ENCODE measurements at places on chromosomes 7 and 10. TPM values are rescaled to one million over a fixed set of nuclear protein-coding genes. Genes with fewer than 3 reads are reported as not detected.

DNA sequence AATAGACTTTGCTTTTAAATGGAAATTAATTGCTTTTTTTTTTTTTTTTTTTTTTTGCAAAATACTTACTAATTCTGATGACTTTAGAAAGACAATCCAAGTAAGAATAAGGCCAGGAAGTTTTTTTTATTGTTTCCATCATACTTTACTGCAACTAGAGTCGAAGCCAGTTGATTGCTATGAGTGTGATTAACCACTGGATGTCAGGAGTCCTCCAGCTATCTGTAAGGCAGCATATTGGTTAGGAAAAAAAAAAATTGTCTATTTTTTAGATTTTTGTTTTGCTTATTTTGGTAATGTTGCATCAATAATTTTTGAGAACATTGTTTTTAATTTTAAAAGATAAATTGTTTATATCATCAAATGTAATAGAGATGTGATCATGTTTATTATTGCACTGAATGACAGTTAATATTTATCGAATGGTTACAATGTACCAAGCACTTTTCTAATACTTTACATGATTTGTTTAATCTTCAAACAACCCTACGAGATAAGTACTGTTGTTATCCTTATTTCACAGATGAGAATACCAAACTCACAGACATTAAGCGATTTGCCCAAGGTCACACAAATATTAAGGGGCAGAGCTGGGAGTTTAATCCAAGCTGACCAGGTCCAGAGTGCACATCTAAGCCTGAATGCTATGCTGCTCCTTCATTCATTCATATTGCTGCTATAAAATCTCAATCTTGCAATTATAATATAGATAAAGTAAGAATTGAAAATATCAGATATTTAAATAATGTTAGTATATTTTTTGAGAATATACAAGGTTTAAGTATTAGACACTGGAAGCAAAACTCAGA, 19.9 kb upstream of the LMOD2 start:
- no peaks in the 10 kb centered on the region for H3K36me3 ChIP-seq
- no peaks in the 10 kb centered on the region for H3K4me1 ChIP-seq
- no peak overlapping the region for H3K4me3 ChIP-seq
- H3K27ac ChIP-seq = no peak overlapping the region

Gene TMEM184A
- total RNA-seq = 4.4 TPM

- H3K36me3 ChIP-seq = no peaks in the 10 kb centered on the region
- H3K4me3 ChIP-seq = no peak overlapping the region
- DNase-seq = no peak
- no peak overlapping the region for H3K27ac ChIP-seq
These were observed 185.8 kb downstream of the USP6NL start for GRCh38 chr10:11425676-11426075.

Gene RPEL1
- not detected for total RNA-seq

DNA sequence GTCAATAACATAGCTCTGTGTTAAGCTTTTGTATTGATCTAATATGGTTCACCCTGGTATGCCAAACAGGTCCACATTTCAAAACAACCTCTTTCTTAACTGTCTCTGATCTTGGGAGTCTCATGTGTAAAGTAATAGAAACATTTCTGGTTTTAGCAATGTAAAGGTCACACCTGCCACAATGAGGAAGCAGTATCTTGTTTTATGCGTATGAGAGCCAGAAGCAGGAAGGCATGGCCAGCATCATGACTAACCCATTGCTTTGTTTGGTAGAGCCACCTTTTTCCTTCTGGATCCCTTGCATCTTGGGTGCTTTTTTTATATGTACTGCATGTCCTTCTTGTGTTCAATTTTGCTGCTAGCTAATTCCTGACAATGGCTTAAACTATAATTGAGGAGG, 411.3 kb upstream of the SEMA3C start:
- no peak for DNase-seq
- H3K27me3 ChIP-seq = no peaks in the 10 kb centered on the region
- no peaks in the 10 kb centered on the region for H3K36me3 ChIP-seq
- H3K4me3 ChIP-seq = no peak overlapping the region
- H3K27ac ChIP-seq = no peak overlapping the region

Gene CNNM1
- total RNA-seq = 0.69 TPM

Gene LEP
- not detected for total RNA-seq

Gene SLC26A3
- not detected for total RNA-seq

Gene MYL10
- not detected for total RNA-seq

DNA sequence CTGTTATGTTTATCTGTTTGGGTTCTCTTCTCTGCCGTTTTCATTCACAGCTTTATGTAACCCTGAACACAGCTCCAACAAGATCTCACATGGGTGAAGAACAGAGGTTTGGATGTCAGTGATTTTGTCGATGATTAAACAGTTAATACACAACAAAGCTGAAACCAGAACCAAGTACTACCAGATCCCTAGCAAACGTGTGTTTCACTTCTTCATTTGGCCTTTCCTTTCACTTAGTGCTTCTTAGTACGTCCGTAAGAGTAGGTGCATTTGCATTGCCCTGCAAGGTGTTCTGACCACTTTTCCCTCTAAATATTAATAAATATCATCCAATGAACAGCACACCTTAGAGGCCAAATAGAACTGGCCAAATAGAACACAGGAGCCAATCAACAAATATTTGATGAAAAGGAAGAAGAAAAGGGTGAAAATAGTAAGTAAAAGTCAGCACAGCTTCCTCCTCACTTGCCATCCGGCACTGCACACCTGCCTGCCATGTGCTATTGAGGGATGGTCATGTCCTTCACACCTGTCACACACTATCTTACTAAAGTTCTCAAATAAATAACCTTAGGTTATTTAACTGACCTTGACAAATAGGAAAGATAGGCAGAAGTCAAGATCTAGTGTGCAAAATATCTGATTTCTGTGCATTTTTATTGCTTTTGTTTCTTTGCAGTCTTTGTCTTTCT, 252.6 kb upstream of the ANKRD30A start:
- no peak overlapping the region for H3K4me3 ChIP-seq
- no peaks in the 10 kb centered on the region for H3K36me3 ChIP-seq
- no peak overlapping the region for H3K27ac ChIP-seq

GRCh38 chr10:107442035-107442505, 277.6 kb upstream of the SORCS1 start:
- DNase-seq = no peak
- no peaks in the 10 kb centered on the region for H3K36me3 ChIP-seq
- no peak overlapping the region for H3K27ac ChIP-seq

Gene GPR22
- not detected for total RNA-seq

Gene ZC3HAV1L
- total RNA-seq = 6.4 TPM

GRCh38 chr10:99913831-99914235, 95.9 kb downstream of the DNMBP start:
- H3K4me1 ChIP-seq = peaks cover 19% of the 10 kb centered on the region
- H3K36me3 ChIP-seq = peaks cover 1% of the 10 kb centered on the region
- no peak overlapping the region for H3K4me3 ChIP-seq
- H3K27ac ChIP-seq = no peak overlapping the region
- H3K27me3 ChIP-seq = no peaks in the 10 kb centered on the region
- no peak for DNase-seq

- no peaks in the 10 kb centered on the region for H3K4me1 ChIP-seq
- no peaks in the 10 kb centered on the region for H3K27me3 ChIP-seq
- H3K4me3 ChIP-seq = no peak overlapping the region
- DNase-seq = no peak
- H3K27ac ChIP-seq = no peak overlapping the region
- no peaks in the 10 kb centered on the region for H3K36me3 ChIP-seq
These were observed 353.4 kb downstream of the TNS3 start for GRCh38 chr7:47228386-47229014.

Gene SPDYE6
- total RNA-seq = not detected

Gene C10orf90
- not detected for total RNA-seq

DNA sequence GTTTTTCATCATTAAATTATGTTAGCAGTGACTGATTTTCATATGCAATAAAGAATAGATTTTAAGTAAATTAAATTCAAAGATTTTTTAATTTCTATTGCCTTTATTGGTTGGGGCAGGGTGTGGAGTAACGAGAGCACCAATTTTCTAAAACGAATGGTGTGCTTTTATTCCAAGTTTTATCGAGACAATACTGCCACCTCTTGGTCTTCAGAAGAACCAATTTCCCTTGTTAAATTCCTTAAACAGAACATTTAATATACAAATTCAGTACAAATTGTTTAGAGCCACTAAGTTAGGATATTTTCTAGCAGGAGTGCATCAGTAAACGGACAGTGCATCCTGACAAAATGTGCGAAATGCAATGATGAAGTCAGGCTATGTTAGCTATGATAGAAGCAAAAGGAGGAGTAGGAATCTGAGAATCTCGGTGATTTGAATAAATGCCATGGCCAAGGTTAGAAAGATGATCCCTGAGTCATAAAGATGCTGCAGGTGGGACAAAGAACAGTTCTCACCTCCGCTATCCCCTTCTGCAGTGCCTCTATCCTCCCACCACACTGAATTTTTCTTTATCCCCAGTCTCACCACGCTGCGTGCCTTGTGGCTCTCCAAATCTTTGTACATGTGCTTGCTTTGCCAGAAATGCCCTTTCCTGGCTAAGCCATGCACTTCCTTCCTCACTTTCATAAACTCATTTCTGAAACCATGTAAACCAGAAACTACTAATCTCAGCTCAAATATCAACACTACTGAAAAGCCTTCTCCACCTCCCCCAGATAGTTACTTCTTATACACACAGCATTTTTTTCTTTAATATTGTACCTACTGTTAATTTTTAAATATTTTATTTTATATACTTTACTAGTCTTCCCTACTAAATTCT, 31.9 kb upstream of the AGBL3 start:
- H3K36me3 ChIP-seq = peaks cover 65% of the 10 kb centered on the region
- no peaks in the 10 kb centered on the region for H3K4me1 ChIP-seq
- no peaks in the 10 kb centered on the region for H3K27me3 ChIP-seq

DNA sequence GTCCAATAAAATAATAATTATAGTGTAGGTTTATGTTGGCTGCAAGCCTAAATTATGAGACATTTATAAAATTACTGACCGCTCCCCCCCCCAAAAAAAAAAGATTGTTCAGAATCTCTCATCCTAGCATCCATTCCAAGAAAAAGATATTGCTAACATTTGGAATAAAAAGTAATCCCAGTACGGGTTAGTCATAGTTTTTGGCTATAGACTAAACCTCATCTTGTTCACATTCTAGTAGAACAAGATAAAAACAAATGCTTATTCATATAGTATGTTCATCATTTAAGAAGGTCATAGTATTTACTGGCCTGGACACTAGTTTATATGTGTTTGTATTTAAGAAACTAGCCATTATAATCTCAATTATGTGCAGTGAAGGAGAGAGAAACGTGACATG, 44.0 kb downstream of the ADK start:
- H3K4me1 ChIP-seq = peaks cover 13% of the 10 kb centered on the region
- H3K27me3 ChIP-seq = no peaks in the 10 kb centered on the region
- no peak overlapping the region for H3K4me3 ChIP-seq
- H3K36me3 ChIP-seq = no peaks in the 10 kb centered on the region
- H3K27ac ChIP-seq = no peak overlapping the region

DNA sequence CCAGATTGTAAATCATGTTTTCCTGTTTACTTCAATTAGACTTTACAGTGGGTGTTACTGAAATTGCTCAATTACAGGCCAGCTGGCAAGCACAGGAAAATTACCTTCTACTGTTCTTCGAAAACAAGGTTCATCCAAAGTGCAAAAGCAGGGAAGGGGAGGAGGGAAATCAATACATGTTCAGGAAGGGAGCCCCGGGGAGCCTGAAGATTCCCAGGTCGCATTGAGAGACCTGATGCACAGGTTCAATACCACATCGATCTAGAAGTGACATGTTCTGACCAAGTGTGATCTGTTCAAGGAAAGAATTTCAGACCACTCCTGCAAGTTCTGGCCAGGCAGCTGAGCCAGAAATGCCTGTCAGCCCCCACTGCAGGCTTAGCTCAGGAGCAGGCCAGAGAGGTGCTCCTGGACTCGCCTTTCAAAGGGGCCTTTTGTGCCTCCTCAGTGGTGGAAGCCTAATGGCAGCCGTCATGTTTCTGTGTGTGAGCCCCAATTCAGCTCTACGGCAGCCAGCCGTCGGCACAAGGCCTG, 35.9 kb downstream of the FAM53B start:
- H3K27ac ChIP-seq = peak overlapping the region; percentile 67
- peaks cover 73% of the 10 kb centered on the region for H3K4me1 ChIP-seq
- H3K36me3 ChIP-seq = no peaks in the 10 kb centered on the region
- H3K27me3 ChIP-seq = no peaks in the 10 kb centered on the region
- H3K4me3 ChIP-seq = no peak overlapping the region

DNA sequence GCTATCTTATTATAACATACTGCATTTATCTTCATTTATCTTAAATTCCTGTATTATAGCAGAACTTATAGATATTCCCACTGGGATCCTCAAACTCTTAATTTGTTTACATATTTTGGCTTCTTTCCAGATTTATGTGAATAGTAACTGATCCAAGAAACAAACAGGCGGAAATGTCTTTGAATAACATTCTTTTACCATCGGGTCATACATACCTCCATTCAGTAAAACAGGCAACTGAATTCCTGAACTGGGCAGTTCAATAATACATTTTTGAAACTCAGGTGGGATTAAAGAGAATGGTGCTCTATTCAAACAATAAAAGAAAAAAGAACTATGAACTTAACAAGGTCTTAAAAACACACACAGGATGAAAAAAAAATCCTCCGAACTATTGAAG, 337.4 kb downstream of the CRPPA start:
- no peak overlapping the region for H3K27ac ChIP-seq
- no peak for DNase-seq
- no peaks in the 10 kb centered on the region for H3K36me3 ChIP-seq
- no peaks in the 10 kb centered on the region for H3K27me3 ChIP-seq
- H3K4me1 ChIP-seq = no peaks in the 10 kb centered on the region

Gene IGFBP3
- 87.0 TPM for total RNA-seq

DNA sequence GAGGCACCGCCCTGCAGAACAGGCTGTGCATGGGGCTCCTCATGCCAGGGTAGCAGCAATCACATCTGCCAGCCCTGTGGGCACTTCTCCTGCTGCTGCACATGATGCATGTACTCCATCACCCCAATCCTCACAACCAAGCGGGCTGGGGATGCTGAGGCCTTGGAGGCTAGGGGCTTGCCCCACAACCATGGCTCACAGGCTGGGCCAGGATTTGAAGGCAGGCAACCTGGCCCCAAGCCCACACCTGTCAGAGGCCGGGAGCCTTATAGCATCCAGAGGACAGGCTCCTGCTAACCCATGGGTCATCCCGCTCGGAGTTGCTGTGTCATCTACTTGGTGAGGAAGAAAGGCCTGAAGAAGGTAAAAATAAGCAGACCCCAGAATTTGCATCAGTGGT, 2.2 kb downstream of the POLM start:
- no peak for DNase-seq
- peaks cover 20% of the 10 kb centered on the region for H3K4me1 ChIP-seq
- H3K27ac ChIP-seq = no peak overlapping the region
- H3K36me3 ChIP-seq = peaks cover 56% of the 10 kb centered on the region

Gene CALHM1
- not detected for total RNA-seq

- no peak overlapping the region for H3K27ac ChIP-seq
- H3K27me3 ChIP-seq = no peaks in the 10 kb centered on the region
- DNase-seq = no peak
- H3K4me3 ChIP-seq = no peak overlapping the region
- peaks cover 7% of the 10 kb centered on the region for H3K4me1 ChIP-seq
- H3K36me3 ChIP-seq = no peaks in the 10 kb centered on the region
These were observed 95.3 kb upstream of the IL6 start for GRCh38 chr7:22631730-22632129.
